Right ventricle myocardium superior (tissue), 1 donor: ENCODE measurements at places on chromosomes 1 and 21. TPM values are rescaled to one million over a fixed set of nuclear protein-coding genes. Genes with fewer than 3 reads are reported as not detected.

Gene C1orf87
- not detected for total RNA-seq

DNA sequence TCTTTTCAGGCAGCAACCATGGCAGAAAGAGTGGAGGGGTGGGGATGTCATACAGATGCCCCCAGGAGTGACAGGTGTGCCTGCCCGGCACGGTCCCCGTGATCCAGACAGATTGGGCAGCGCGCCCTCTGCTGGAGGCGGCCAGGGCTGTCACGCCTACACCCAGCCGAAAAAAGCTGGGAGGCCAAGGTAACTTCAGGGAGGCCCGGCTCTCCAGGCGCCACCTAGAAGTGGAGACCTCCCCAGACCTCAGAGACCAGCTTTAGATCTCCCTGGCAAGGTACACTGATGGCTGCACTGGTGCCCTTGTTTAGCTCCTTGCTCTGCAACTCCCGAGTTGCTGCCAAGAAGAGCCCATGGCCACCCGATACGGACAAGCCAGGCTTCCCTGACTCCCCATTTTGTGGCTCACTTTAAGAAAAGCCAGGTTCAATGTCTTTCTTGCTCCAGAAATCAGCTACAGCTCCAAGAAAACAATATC is 6.6 kb downstream of the GOLT1A start:
- peak; percentile 80 for DNase-seq

GRCh38 chr1:232316864-232317263 is 313.1 kb downstream of the SIPA1L2 start:
- DNase-seq = no peak

- no peak for DNase-seq
Measured at GRCh38 chr1:109369167-109369746, 28.5 kb downstream of the SORT1 start.
